ENCODE measurements at places on chromosomes 2 and 18. TPM values are rescaled to one million over a fixed set of nuclear protein-coding genes. Genes with fewer than 3 reads are reported as not detected.

TUBB8B gene
- not detected for total RNA-seq

MATN3 gene
- total RNA-seq = 1.2 TPM

GPR45 gene
- not detected for total RNA-seq

TCF7L1 gene
- 0.53 TPM for total RNA-seq

SP5 gene
- total RNA-seq = not detected

ZNF396 gene
- total RNA-seq = 0.27 TPM

PIK3C3 gene
- 39.3 TPM for total RNA-seq

GRCh38 chr18:71798986-71799673 is 745.0 kb downstream of the CBLN2 start:
- no peak for DNase-seq

GRCh38 chr2:88866756-88867155 is 175.3 kb downstream of the RPIA start:
- no peak for DNase-seq

DNA sequence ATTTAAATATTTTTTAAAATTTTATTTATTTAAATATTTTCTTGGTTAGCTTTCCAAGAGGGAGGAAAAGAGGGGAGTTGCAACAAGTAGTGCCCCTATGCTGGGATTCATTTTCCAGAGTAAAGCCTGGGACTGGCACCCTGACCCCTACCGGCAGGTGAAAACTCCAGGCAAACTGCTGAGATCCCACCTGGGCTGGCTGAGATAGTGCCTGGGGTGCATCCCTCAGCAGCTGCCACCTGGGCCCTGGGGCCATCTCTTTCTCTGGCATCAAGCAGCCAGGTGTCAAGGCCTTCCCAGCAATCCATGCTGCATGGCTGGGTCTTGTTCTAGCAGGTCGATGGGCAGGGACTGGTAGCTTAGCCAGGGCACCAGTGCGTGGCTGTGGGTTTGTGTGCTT is 6.6 kb downstream of the SIX2 start:
- DNase-seq = no peak

DNA sequence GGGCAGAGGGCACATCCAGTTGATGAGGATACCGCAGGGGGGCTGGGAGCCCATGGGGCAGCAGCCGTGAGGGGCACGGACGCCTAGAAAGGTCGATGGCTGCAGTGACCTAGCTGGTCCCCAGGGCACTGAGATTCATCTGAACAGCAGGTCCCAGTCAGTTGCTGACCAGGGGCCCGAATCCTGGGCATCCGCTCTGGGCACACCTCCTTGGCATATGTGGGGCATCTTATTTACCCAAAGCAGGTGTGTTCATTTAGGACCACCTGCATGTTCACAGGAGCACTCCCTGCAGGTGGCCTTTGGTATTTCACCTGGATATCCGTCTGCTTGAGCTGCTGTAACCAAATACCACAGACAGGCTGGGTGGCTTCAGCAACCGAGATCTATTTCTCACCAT is 72.0 kb upstream of the ODC1 start:
- DNase-seq = no peak

- DNase-seq = no peak
Observed at GRCh38 chr2:235749771-235750160, 255.9 kb downstream of the AGAP1 start.

- DNase-seq = no peak
Observed at GRCh38 chr2:173948842-173949241, 16.3 kb downstream of the SP3 start.

GRCh38 chr2:149430743-149431736 is 100.7 kb downstream of the LYPD6 start:
- DNase-seq = no peak

- no peak for DNase-seq
Observed at GRCh38 chr2:69616755-69617154, 26.8 kb downstream of the AAK1 start.

DNA sequence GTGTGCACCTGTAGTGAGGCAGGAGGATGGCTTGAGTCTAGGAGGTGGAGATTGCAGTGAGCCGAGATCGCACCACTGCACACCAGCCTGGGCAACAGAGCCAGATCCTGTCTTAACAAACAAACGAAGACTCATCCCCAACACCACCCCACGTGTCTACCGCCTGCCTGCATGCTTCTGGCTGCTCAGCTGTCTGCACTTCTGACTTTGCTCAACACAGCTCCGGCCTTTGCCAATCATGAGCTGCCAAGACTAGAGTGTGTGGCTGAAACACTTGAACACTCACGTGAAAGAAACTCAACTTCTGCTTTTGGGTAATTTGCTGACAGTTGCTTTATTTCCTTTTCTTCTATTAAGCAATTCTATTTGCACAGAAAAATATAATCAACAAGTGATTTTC is 32.1 kb upstream of the SP3 start:
- DNase-seq = peak; percentile 51

DNA sequence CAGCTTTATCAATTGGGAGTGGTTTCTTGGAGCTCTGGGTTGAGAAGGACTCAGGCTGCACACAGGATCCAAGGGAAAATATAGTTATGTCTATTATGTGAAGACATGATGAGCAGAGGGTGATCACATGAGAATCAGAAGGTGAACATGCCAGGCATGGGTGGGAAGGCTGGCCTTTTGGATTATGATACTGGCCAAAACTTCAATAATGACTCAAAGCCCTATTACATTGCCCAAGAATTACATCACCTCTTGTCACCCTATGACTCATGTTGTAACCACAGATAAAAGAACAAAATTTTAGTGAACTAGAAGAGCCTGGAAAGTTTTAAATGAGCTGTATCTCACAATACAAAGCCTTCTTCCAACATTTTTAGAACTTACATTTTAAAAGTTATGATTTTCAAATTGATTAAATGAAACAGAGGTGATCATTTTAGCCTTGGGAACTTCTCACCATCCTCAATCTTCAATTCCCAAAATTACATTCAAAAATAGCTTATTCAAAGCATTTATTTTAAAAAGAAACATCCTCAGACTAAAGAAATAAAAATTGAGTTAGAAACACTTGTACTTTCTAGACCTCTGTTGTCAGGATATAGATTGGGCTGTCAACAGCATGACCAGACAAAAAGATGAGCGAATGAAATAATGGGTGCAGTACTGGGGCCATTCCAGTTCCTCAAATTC is 428.3 kb downstream of the MBD2 start:
- peak; percentile 3 for DNase-seq

DNA sequence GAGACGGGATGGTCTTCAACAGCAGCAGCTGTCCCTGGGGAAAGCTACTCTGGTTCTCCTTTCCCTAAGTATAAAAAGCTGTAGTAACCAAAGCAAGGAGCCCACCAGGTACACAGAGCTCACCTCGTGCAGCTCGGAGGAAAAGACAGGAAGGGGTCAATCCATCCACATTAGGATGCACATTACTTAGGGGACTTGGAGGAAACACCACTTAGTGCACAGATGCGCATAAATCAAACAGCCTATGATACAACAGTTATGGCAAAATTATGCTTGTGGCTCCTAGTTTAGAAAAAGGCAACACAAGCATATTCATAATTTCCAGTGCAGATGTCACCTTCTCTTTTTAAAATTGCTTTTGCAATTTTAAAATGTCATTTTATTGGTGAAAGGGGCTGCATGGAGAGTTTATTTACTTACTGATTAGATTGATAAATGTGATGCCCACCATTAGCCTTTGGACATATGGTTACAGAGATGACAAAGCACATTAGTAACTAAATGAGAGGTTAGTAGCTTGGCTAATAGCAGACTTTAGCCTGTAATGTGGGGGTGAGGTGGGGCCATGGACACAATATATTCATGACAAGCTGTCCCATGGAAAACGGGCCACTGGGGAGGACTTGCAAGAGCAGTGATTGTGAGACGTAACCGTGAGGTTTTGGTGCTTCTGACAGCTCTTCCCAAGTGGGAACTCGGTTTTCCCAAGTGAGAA is 199.8 kb downstream of the MYT1L start:
- no peak for DNase-seq

GRCh38 chr18:34352385-34353163 is 127.9 kb upstream of the NOL4 start:
- DNase-seq = no peak

- peak; percentile 17 for DNase-seq
Observed at GRCh38 chr2:157596992-157597681, 31.5 kb downstream of the ACVR1C start.

- DNase-seq = no peak
Observed at GRCh38 chr18:22613788-22614187, 196.1 kb upstream of the CTAGE1 start.

GRCh38 chr2:9494081-9494480 is 19.7 kb downstream of the IAH1 start:
- DNase-seq = no peak

- DNase-seq = peak; percentile 20
Observed at GRCh38 chr2:212535996-212536816, 2.4 kb downstream of the ERBB4 start.

GRCh38 chr18:63440881-63441280 is 18.6 kb upstream of the VPS4B start:
- DNase-seq = no peak

- DNase-seq = no peak
Observed at GRCh38 chr2:73203055-73203681, 794 bp downstream of the NOTO start.

DNA sequence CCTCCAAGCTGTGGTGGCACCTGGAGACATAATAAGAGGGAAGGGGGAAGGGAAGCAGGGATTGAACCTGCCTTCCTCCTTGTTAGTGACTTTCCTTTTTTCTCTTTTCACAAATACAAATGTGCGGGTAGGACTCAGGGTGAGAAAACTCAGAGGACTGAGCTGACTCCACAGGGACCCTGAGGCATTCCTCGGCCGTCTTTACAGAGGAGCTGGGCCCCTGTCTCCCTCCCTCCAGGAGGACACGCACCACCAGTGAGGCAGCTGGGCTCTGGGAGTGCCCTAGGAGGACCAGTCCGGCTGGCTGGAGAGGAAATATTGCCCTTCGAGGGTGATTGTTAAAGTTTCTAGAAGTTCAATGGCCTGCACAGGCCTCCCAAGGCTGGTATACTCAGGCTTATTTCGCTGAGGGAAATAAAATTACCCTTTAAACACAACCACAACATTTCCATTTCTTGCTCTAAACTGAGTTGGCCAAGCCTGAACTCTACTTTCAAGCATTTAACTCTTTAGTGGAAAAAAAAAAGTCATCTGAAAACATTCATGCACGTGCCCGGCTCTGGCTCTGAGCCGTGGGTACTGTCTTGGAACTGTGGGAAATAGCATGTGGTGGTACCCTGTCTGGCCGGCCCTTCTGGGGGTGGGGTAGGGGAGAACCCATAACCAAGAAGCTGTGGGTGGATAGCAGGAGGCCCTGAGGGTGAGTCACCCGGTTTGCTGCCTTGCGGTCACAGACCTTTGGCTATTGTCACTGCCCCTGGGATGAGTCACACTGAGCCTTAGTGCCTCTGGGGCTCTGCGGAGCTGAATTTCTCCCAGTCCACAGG is 116.0 kb downstream of the COPS8 start:
- peak; percentile 98 for DNase-seq

DNA sequence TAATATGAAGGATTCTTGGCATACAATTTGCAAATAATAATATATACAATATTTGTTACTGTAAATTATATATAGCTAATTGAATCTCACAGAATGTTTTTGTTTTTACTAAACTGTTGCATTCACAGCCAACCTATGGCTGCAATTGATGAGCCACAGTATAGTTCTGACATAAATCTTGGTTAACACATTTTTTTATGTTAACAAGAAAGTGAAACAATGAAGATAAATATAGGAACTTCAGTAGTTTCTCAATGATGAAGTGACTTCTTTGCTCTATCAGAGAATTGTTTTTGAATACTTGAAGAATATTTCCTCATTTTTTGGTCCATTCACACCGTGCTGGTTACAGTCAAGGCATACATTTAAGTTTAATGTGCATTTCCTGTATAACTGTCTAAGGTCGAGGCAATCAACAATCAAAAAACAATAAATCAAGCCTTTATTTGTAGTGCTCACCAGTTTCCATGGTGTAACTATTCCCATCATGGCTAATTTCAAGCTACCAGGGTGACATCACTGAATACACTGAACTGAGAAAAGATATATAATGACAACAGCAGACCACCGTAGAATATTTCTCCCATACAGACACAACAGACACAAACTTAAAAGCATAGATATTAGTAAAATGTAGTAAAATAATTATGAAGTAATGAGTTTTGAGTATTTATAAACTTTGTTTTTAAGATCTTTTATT is 12.9 kb upstream of the ETAA1 start:
- DNase-seq = no peak

DNA sequence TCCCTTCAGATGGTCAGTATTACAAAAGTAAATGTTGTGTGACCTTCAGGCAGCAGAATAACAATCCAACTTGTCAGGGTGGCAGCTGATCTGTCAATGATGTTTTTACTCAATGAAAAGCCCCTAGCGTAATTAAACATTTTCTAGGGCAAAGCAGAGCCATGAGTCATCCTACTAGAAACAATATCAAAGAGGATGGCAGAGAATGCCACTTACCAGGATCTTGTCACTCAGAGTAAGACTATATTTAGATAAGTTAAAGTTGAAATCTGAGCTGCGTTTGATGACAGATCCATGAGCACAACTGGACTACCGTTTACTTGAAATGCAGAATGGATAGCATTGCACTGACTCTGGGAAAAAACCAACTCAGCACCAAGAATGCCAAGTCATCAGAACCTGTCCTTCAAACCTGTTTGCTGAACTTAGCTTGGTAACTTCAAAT is 612.6 kb upstream of the ACVR2A start:
- DNase-seq = peak; percentile 93

DNA sequence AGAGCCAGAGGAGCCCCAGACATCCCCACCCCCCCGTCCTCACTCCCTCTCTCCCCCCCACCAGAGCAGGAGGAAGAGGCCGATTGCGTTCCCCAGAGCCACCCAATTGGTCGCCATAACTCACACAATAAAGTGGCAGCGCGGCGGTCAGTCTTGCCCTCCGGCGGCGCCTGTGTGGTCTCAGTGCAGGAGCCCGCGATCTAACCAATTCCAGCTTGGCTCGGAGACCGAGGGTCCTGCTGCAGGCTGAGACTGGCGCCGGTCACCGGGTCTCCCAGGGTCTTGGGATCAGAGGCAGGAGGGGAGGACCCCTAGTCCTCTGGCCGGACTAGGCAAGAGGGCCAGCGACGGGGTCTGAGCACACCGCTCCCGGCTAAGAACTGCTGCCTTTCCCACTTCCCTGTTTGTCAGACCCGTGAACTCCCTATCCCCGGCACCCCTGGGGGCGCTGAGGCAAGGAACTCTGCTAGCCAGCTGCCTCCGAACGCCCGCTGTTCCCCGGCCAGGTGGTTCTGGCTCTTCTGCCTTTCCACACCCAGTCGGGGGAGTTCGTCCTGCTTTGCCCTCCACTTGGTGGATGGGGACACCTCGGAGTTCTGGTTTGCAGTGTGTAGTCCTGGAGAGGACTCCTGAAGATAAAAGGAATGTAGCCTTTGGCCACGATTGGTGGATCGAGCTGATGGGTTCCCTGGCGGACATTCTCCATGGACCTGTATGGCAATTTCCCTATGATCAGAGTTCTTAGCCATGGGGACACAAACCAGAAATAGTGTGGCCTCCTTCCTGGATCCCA is 1.0 kb upstream of the HOXD12 start:
- DNase-seq = no peak

GRCh38 chr18:78980279-78980771 is 707 bp downstream of the SALL3 start:
- no peak for DNase-seq

GRCh38 chr2:106127282-106127771 is 66.8 kb downstream of the UXS1 start:
- peak; percentile 58 for DNase-seq

Measured in myocyte (in vitro differentiated cells).